Vagina (tissue), 2 donors: ENCODE measurements at places on chromosomes 5 and 9. TPM values are rescaled to one million over a fixed set of nuclear protein-coding genes. Genes with fewer than 3 reads are reported as not detected.

DNA sequence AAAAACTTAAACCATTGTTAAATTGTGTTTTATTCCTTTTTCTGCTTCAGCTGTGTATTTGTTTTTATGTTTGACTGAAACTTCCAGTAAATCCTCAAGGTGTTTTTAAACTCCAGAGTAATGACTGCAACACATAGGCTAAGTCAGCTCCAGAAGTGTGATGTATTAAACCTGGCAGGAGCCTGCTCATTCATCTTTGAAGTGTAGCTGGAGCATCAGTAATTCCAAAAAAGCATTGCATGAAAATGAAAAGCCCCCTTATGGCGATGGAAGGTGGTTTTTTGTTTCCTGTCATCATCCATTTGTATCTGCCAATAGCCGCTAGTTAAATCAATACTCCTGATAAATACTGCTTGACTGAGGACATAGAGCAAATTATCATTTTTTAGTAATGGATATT, 474.2 kb upstream of the ADAMTS16 start:
- DNase-seq, result no peak

- DNase-seq, result no peak
These were observed 10.1 kb downstream of the TMEM252 start for GRCh38 chr9:68530618-68531017.

- no peak for DNase-seq
These were observed 5.8 kb upstream of the PLPP1 start for GRCh38 chr5:55540525-55540924.

GRCh38 chr9:33289496-33289895, 820 bp upstream of the NFX1 start:
- no peak for DNase-seq

Gene FBP1
- 1.7 TPM for total RNA-seq

DNA sequence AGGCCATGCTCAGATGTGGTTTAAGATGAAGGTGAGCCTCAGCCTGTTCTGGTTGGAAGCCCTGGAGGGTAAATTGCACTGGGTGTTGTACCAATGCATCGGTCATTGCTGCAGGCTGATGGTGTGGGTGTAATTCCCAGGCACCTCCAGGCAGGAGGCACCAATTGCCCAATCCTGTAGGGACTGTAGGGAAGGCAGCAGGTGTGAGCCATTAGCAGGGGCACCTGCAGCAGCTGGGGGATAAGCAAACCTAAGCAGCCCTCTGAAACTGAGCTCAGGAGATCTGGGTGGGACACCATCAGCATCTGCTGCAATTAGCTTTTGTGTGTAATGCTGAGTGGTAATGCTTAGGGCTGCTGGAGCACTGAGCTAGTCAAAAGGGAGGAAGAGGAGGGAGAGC, 190.1 kb upstream of the TBC1D2 start:
- peak; percentile 88 for DNase-seq

Gene CAMK2A
- total RNA-seq, result 0.49 TPM

DNA sequence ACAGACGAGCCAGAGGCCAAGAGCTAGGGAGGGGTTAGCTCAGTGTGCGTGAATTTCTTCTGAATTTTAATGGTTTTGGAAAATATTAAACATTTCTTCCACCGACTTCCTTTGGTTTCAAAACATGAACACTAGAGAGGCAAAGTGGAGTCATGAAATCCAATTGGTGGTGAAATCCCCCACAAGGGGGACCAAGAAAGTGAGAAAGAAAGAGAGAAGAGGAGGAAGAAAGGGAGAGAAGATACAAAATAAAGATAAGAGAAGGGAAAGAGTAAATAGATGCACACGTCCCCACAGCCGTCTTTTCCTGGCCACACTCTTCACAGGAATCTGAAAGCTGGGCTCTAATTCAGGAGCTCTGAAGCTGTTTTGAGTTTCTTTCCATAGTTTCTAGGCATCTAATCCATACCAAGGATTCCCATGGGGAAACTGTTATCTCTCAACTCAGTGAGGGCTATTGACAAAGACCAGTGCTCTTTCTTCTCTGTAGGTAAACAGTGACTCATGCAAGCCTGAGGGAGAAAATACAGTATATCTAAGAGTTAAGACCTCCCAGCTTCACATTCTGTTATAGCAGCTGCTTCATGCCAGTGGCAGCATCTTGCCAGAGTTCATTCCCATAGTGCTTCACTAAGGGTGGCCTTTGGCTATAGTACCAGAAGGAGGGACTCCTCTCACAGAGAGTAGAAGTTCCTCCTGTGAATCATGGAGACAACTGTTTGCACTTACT, 115.8 kb upstream of the LIFR start:
- DNase-seq, result no peak
